ENCODE measurements at places on chromosomes 5 and 9.

- no peak for DNase-seq
Measured at GRCh38 chr5:83058726-83059125, 18.5 kb downstream of the TMEM167A start.

- DNase-seq, result no peak
Measured at GRCh38 chr5:5422819-5423515, 490 bp downstream of the ICE1 start.

GRCh38 chr5:7705261-7705660, 145.7 kb downstream of the CFAP90 start:
- DNase-seq, result no peak

GRCh38 chr9:117151716-117152115, 263.1 kb downstream of the ASTN2 start:
- DNase-seq, result no peak

- DNase-seq, result no peak
Measured at GRCh38 chr9:91714020-91714806, 235.8 kb downstream of the ROR2 start.

DNA sequence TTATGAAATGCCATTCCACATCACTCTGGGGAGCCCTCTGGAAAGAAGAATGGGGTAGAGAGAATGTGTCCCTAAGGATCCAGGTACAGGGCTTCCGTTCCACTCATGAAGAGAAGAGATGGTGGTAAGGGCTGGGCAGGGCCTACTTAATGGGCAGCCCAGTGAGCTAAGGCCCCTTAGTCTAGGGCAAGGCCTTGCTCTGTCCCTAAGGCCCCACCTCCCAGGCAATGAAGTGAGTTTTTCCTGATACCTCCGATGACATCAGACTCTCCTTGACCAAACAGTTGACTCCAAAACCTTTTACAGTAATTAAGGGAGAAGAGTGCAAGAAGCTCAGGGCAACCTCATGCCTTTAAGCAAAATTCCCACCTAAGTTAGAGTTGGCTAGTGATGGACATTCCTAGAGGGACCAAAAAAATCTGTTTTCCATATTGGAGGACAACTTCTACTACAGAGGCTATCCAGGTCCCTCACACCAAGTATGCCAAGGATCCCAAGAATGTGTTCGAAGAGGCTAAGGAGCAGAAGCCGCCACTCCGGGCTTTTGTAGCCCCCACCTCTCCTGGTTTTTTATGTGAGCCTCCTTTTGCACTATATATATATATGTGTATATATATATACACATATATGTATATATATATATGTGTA, 5.9 kb downstream of the KLF9 start:
- DNase-seq, result no peak

DNA sequence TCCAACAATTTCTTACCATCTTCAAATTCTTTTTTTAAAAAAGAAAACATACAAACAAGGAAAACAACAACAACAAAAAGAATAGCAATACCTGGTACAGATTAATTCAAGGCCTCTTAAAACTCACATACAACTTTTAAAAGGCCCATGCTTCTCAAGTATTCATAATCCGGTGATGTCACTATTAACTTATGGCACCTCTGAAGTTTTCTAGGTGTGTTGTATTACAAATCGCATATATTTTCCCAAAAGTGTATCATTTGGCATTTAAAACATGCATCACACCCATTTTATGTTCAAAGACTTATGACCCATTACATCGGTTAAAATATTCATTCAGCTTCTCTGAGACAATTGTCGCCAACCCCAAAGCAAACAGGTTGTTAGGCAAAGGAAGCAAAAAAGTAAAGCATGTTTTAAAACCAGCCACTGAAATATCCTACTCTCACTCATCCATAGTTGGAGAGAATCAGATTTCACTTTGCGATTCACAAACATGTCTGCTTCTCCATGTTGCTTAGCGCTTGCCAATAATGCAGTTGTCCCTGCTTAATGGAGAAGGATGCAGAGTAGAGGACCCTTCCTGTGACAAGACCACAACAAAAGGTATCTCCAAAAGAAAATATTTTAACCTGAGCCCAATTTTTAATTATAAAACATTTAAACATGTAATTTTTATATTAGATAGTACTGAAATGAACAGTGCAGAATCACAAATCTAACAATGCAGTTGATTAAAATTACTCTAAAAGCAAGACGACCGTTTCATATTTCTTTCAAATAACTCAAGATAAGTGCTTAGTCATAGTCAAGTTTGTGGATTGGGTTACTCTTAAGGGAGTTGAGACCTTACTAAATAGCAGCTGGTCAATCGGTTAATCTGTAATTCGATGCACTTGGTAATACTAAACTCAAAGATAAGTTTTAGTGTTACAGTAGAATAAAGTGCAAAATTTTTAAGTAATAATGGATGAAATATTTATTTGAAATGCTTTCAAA, 1.6 kb downstream of the SKP1 start:
- no peak for DNase-seq

- DNase-seq, result no peak
Measured at GRCh38 chr9:1453636-1454035, 403.5 kb downstream of the DMRT2 start.

DNA sequence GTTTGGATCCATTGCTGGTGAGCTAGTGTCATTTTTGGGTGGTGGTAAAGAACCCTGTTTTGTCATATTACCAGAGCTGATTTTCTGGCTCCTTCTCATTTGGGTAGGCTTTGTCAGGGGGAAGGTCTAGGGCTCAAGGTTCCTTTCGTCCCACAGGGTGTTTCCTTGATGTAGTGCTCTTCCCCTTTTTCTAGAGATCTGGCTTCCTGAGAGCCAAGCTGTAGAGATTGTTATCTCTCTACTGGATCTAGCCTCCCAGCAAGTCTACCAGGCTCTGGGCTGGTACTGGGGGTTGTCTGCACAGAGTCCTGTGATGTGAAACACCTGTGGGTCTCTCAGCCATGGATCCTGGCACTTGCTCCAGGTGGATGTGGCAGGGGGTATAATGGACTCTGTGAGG, 145.9 kb downstream of the HINT1 start:
- DNase-seq, result no peak

- no peak for DNase-seq
Measured at GRCh38 chr9:18893046-18893445, 140.0 kb downstream of the SAXO1 start.

DNA sequence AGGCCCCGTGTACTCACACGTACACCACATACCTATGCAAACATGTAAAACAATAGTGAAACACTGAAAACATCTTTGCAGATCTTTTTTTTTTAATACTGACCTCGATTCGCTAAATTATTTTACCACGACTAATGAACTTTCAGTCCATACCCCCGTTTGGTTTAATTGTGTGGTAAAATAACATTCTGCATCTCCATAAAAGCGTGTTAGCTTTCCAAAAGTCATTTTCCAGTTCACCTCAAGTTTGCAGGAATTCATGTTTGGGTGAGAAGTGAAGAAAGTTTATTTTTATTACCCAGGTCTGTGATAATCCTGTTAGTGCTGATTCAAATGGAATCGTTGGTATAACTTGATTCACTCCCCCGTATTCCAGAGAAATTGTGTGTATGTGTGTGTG, 652 bp downstream of the ARSK start:
- no peak for DNase-seq

DNA sequence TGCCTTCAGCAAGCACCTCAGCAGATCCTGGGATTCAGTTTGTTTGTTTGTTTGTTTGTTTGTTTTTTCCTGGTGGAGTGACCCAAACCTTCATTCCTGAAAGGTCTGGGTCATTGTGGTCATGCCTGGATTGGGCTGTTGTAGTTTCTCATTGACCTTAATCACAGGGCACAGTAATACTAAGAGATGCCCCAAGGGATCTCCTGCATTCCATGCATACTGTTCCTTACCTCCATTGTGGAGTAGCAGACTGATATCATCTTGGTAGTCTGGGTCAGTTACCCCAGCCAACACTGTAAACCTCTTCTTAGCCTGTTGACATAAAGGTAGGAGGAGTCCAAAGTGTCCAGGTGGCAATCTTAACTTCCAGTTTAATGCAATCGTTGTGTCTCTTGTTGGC, 1466.7 kb upstream of the CDH9 start:
- DNase-seq, result no peak

- DNase-seq, result no peak
Measured at GRCh38 chr9:116927726-116928125, 240.6 kb downstream of the TRIM32 start.

- no peak for DNase-seq
Measured at GRCh38 chr9:77673941-77674791, 26.0 kb upstream of the GNA14 start.

DNA sequence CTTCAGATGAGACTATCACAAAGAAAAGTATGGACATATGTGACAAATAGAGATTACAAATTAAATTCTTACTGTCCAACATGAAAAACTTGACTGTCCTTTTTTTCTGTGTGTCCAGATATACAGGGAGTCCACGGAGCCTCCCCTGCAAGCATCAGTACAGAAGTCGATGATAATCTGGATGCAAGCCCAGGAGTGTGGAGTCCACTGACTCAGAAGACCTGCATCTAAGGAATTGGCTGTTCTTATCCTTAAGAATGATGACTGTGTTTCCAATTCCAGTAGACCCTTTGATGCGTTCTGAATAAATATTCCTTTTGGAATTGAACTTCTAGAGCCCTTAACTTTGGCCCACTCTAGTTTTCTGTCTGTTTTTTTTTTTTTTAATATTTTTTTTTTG, 56.7 kb upstream of the TAF11L2 start:
- no peak for DNase-seq

GRCh38 chr9:18877984-18878383, 155.0 kb downstream of the SAXO1 start:
- DNase-seq, result no peak

DNA sequence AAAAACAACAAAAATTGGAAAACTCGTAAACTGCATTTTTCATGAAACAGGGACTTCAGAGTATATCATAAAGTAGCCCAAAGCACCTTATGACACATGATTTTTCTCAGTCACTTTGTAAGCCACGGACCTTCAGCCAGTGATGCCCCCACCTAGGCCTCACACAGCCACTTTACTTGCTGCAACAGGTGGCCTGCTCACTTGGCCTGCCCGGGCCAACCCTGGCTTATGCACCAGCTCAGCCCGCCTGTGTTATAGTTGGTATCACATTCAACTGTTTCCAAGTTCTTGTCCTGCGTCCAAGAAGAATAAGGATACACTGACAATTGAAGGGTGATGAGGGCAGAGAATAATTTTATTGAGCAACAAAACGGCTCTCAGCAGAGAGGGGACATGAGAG, 219.2 kb downstream of the FER start:
- no peak for DNase-seq

DNA sequence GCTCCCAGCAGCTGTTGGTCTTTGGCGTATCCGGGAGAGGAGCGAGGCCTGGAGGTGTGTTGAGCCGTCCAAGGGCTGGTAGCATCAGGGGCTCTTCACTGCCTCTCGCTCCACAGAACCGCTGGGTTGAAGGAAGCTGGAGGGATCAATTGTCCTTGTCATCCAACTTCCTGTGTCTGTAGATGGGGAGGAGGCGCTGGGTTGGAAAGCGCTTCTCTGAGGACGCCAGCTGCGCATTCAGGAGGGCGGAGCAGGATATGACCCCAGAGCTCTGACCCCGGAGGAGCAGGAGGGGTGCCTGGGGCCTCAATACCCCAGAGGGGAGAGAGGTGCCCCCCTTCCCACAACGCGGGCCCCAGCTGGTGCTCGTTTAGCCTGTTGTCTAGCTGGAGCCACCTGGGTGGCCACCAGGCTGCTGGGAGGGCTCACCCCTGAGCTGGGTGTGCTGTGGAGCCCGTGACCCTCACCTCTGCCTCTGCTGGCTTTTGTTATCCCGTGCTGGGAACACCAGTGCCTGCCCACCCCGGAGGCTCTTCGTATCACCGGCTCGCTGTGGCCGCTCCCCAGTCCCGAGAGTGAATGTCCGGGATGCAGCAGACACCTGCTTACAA, 2.0 kb upstream of the DBH start:
- no peak for DNase-seq

DNA sequence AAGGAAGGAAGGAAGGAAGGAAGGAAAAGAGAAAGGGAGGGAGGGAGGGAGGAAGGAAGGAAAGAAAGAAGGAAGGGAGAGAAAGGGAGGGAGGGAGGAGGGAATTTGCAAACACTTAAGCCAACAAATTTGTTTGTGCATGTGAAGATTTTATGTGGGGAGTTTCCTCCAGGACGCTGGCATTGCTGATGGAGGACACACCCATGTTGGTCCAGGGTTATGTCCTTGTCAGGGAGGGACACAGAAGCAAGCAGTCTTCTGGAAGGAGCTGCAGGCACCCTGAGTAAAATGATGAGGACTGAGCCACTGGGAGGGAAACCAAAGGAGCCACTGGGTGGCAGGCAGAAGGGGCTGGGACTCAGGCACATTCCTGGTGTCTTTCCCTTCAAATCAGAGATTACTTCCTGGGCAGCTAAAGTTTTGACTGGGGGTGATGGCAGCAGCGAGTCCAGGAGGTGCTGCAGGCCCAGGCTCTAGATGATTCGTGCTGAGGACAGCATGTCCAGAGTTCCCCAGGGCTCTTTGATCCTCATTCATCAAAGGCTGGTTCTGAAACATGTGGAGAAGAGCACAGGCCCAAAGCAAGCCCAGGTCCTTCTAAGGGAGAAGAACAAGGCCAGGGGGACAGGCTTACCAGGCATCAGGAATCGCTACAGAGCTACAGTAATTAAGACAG, 109.2 kb downstream of the PAX5 start:
- no peak for DNase-seq

- no peak for DNase-seq
Measured at GRCh38 chr9:112555101-112555643, 68.5 kb downstream of the KIAA1958 start.

DNA sequence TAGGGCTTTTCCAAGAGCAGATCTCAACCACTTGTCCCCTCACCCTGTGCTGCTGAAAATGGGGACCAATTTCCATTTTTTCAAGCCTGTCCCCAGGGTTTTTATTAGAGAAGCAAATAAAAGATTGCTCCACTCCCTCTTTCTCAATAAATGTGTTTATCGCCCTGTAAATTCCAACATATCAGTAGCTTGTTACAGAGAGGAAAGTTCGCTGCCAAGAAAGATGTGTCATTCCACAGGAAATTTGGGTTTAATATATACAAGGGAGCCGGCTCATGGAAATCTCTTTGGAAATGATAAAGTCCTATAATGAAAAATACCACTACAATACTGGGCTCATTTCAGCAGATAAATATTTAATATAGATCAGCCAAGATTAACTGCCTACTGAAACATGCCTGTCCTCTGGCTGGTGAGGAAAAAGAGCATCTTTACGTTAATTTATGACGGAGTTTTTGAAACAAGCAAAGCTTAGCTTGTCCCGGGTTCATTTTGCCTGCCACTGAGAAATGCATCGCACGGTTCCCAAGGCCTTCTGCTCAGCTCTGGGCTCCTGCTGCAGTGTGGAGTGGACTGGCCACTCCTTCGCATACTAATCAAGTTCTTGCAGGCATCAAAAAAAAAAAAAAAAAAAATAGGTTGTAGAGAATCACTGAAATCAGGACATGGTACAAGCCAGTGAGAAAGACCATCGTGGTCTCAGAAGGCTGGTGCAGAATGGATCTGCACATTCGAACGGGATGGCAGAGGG, 84.5 kb downstream of the BRINP1 start:
- no peak for DNase-seq

- DNase-seq, result no peak
Measured at GRCh38 chr5:158875272-158875679, 224.4 kb downstream of the EBF1 start.

DNA sequence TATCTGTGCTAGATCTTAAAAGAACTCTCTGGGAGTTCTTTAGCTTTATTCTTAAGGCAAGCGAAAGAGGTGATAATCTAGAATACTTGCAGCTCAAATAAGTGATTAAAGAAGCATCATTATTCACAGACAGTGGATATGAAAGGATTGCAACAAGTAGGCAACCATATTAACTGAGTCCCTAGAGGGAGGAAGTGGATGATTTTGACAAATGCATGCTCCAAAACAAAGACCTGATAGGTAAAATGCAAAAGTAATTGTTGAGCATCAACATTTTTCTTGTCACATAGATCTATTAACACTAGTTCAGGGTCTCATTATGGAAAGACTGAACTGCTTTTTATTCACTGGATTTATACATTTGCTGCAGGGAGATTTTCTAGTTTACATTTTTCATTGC, 109.1 kb downstream of the EDIL3 start:
- no peak for DNase-seq

All from stimulated activated CD4-positive, alpha-beta T cell treated with anti-CD3 and anti-CD28 coated beads, Interleukin-1b, Interleukin-23, amount 100 ng/mL, for 1 hour (primary cell).